ENCODE measurements at places on chromosomes 16 and 17.

DNA sequence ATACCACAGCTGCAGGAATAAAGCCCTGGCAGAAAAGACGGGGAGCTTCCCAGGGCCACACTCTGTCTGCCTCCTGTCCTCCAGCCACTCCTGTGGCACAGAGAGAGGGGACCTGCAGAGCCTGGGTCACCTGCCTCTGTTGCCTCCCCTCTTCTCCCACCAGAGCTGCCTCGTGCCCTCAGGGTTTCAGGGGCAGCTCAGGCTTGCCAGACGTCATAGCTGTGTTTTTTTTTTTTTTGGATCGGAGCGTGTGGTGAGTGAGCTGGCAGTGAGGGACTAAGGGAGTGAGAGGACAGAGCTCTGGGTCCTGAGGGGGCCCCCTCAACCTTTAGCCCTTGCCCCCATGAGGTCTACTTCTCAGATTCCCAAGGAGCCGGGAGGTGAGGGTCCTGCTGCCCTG is 2.1 kb downstream of the PIK3R6 start:
- no peak for DNase-seq

- peak; percentile 45 for DNase-seq
Observed at GRCh38 chr16:3656491-3657468, 2.3 kb downstream of the DNASE1 start.

- peak; percentile 85 for DNase-seq
Observed at GRCh38 chr16:16150117-16150877, 73.0 kb downstream of the ABCC6 start.

GRCh38 chr16:67961551-67961957 is 6.9 kb downstream of the SLC12A4 start:
- DNase-seq, result no peak

GRCh38 chr17:29048440-29049368 is 5.8 kb downstream of the PIPOX start:
- DNase-seq, result no peak

- DNase-seq, result peak; percentile 60
Observed at GRCh38 chr17:45977506-45977824, 21.6 kb upstream of the STH start.

- no peak for DNase-seq
Observed at GRCh38 chr17:57488856-57489255, 232.5 kb downstream of the MSI2 start.

GRCh38 chr17:74601944-74602572 is 10.0 kb upstream of the CD300LD start:
- DNase-seq, result no peak

- DNase-seq, result no peak
Observed at GRCh38 chr16:57324749-57325148, 33.8 kb upstream of the CCL22 start.

DNA sequence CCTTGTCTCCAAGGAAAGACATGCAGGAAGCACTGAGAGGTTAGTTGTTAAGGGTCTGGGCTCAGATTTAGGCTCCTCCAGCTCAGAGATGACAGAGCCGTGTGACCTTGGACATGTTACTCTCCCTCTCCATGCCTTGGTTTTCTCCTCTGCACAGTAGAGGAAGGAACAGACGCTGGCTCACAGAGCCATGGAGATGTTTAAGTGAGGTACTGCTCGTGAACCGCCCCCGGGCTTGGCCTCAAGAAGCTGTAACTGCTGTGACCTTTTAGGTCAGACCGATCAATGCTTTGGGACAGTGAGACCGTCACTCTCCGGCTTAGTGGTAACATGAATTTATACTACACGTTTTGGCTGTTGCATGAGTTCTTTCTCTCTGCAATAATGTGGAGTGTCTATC is 197.4 kb downstream of the C16orf95 start:
- DNase-seq, result no peak

Measured in osteoblast (primary cell).